ENCODE measurements at places on chromosomes 12 and 14. TPM values are rescaled to one million over a fixed set of nuclear protein-coding genes. Genes with fewer than 3 reads are reported as not detected.
A peak's percentile ranks its signal among the peaks of the same experiment; 100 is the strongest.

DNA sequence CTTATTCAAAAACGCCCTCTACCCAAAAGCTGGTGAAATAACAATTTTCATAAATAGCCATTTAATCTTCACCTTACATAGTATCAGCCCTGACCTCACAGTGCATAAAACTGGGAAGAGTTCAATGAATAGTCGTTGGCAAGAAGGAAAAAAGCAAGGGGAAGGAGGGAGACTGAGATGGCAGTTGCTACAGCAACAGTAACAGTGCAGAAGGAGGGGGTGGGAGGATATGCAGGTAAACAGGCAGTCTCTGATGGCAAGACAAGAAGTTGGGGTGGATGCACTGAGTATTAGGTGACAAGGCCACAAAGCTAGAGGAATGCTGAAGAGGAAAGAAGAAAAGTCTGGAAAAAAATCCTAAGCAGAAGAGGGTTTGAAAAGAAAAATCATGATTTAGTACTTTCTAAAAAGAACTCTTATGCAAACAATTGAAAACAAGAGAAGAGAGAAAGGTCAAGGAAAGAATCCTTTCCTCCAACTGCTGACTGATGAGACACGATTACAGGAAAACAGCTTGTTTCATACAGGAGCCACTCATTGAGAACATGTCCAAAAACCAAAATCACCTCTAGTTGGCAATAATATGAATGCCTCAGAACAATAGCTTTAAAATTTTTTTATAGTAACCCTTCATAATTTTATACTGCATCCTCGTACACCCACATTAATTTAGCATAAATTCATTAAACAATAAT lies 56.0 kb downstream of the DCAF5 start:
- no peaks in the 10 kb centered on the region for H3K36me3 ChIP-seq
- DNase-seq, result no peak
- H3K27ac ChIP-seq, result no peak overlapping the region
- no peaks in the 10 kb centered on the region for H3K27me3 ChIP-seq

DNA sequence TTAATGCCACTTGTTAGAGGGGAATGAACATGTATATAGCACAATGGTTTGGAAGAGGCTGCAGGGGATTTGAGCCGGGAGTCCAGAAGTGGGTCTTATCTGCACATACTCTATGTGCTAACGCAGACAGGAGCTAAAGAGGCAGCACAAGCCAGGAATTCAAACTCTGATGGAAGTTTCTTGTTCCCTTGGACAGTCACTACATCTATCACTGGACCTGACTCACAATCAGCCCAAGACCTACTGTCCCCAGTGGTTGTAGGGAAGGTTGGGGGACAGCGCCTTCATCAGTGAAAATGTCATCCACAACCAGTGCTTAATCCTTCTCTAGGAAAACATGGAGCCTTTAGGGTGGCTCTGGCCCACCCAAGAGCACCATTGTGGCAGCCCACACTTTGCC lies 107.8 kb downstream of the GCH1 start:
- H3K27me3 ChIP-seq, result no peaks in the 10 kb centered on the region
- H3K36me3 ChIP-seq, result peaks cover 21% of the 10 kb centered on the region
- no peak for DNase-seq
- no peaks in the 10 kb centered on the region for H3K4me1 ChIP-seq
- H3K4me3 ChIP-seq, result no peak overlapping the region
- H3K27ac ChIP-seq, result no peak overlapping the region

DNA sequence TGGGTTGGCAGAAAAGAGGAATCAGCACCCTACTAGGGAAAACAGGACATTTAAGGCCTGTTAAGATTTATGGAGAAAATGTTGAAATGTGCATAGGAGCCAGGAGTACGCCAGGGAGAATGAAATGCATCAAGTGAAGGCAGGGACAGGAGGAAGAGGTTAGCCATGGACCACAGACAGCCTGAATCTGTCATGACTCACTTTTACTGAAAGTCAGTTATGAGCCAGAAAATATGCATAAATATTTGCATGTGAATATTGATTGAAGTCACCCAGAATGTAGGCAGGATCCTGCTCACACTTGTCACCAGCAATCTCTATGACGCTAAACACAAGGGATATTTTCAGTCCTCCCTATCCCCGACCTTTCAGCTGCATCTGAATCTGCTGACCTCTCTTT lies 25.1 kb upstream of the CDK17 start:
- peak overlapping the region; percentile 91 for H3K27ac ChIP-seq
- peaks cover 6% of the 10 kb centered on the region for H3K4me1 ChIP-seq
- H3K36me3 ChIP-seq, result no peaks in the 10 kb centered on the region
- no peak for DNase-seq
- H3K27me3 ChIP-seq, result no peaks in the 10 kb centered on the region
- no peak overlapping the region for H3K4me3 ChIP-seq

GRCh38 chr12:105090361-105090760 lies 6.1 kb upstream of the ALDH1L2 start:
- no peak overlapping the region for H3K27ac ChIP-seq
- H3K4me3 ChIP-seq, result no peak overlapping the region
- no peaks in the 10 kb centered on the region for H3K4me1 ChIP-seq
- no peak for DNase-seq
- H3K36me3 ChIP-seq, result no peaks in the 10 kb centered on the region

DNA sequence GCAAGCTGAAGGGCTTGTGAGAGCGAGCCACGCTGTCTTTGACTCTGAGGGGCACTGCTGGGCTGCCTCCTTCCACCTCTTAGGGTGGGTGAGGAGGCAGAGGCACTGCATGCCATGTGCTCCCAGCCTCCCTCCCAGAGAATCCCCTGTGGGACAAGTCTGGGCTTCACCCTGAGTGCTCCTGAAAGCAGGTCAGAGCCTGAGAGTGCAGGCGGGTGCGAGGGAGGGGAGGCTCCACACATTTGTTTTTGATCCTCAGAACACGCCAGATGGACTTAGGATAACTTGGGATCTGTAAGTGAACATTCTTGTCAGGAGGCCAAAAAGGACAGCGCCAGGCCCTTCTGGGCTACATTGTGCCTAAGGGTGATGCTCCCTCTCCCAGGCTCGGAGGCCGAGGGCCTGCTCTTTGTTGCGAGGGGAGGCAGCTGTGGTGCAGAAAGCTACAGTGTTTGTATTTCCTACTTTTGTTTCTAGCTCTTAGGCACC lies 155.4 kb downstream of the TMX1 start:
- H3K27me3 ChIP-seq, result no peaks in the 10 kb centered on the region
- DNase-seq, result peak; percentile 42
- no peak overlapping the region for H3K4me3 ChIP-seq
- peaks cover 33% of the 10 kb centered on the region for H3K4me1 ChIP-seq
- peak overlapping the region; percentile 79 for H3K27ac ChIP-seq

DNA sequence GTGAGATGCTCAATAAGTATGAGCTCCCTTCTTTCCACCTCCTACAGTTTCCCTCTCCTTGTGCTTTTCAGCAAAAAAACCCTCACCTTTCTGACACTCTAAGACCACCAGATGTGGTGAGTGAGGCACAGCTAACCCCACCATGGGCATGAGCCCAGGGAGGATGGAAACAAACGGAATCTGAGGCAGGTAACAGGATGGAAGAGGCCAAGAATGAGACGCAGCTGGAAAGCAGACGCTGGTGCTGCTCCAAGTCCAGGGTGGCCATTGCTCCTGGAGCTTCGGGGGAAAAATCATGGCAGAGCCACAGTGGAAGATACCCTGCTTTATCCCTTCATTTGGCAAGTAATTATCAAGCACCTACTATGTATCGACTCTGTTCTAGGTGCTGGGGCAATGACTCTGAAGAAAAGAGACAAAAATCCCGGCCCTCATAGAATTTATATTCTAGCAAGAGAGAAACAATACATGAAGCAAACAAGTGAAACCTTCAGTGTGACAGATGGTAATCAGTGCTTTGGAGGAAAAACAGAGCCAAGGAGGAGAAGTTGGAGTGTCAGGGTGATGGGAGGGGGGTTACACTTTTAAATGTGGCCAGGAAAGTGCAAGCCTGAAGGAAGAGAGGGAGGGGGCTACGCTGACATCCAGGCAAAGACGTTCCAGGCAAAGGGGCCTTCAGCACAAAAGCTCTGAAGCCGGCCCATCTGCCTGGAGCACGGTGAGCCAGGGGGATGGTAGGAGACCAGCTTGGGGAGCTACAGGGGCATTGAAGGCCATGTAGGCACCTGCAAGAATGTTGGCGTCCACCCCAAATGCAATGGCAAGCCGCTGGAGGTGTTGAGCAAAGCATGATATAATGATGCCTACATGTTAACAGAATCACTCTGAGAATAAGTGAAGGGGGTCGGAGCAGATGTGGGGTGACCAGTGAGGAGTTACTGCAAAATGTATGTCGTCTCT lies 154.2 kb downstream of the DPF3 start:
- no peak overlapping the region for H3K4me3 ChIP-seq
- H3K4me1 ChIP-seq, result peaks cover 3% of the 10 kb centered on the region
- no peaks in the 10 kb centered on the region for H3K36me3 ChIP-seq
- no peak for DNase-seq

- H3K4me3 ChIP-seq, result no peak overlapping the region
- DNase-seq, result no peak
- peaks cover 7% of the 10 kb centered on the region for H3K4me1 ChIP-seq
- no peak overlapping the region for H3K27ac ChIP-seq
These were observed 14.1 kb upstream of the GRIP1 start for GRCh38 chr12:66692986-66693385.

NANOG gene
- not detected for total RNA-seq

ASB2 gene
- 128 TPM for total RNA-seq

RIN3 gene
- 11.8 TPM for total RNA-seq
